ENCODE measurements at places on chromosomes 5 and 9.

DNA sequence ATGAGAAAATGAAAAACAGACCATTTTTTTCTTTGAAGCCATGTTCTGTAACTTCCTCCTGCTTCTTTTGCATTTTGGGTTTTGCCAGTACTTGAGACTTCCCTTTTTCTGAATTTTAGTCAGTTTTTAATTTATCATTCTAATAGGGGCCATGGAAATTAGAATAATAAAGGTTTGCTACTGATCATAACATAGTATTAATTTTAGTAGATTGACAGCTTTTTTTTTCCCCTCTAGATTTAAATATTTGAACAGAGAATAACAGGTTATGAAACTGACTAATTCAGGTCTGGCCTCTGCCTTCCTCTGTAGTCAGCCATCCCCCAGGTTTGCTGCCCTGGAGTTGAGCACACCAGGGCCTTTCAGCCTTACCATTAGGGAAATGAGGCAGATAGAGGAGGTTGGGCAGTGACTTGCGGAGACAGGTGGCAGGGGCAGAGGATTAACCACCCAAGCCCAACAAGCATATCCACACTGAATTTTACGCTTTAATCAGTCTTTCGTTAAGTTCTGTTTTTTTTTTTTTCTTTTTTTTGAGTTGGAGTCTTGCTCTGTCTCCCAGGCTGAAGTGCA, 80.1 kb upstream of the TNFAIP8 start:
- DNase-seq, result no peak

GRCh38 chr5:154285661-154286408, 95.3 kb downstream of the GALNT10 start:
- no peak for DNase-seq

DNA sequence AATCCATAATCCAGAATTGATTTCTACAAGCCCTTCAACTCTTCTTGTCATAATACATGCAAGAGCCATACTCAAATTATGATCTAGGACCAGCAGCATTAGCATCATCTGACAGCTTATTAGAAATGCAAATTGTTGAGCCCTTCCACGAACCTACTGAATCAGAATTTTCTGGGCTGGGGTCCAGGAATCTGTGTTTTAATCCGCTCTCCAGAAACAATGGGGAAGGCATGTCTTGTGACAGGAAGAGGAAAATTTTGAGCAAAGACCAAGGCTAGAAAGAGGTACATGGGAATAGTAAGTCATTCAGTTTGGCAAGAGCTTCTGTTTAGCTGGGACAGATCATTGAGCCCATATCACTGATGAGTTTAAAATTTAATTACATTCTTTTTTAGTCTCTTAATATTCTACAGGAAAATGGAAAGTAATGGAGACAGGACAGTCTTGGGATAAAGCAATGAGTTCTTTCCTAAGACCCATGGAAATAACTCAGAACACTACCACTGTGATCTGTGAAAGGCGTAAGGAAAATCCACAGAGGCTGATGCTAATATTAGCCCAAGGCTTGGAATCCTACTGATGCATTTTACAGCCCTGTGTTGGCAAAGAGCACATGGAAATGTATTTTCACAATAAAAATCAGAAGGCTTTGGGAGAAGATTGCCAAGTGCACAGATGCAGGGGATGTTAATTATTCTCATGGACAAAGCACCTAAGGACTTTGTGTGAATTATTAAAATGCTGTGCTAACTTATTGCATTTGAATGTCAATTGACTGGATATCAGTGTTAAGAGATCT, 73.7 kb upstream of the STK32A start:
- no peak for DNase-seq

GRCh38 chr9:13786131-13786530, 506.6 kb upstream of the MPDZ start:
- no peak for DNase-seq

- no peak for DNase-seq
Measured at GRCh38 chr9:118940473-118940872, 428.8 kb downstream of the BRINP1 start.

DNA sequence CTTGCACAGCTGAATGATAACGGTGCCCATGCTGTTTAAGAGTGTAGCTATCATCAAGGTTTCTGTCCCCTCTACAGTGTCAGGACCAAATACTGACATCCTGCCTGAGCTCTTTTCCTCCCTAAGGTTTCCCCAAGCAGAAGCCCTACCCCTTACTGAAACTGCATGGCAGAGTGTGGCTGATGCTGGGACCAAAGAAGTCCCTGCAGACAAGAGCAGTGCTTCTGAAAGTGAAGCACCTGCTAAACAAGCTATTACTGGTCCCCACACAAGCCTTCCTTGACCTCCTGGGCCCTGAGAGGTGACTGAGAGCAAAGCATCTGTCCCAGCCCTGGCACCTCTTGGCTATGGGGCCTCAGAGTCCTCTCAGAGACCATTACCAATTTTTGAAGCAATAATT, 56.1 kb downstream of the CFAP90 start:
- no peak for DNase-seq

- DNase-seq, result no peak
Measured at GRCh38 chr9:91800473-91801030, 149.5 kb downstream of the ROR2 start.

DNA sequence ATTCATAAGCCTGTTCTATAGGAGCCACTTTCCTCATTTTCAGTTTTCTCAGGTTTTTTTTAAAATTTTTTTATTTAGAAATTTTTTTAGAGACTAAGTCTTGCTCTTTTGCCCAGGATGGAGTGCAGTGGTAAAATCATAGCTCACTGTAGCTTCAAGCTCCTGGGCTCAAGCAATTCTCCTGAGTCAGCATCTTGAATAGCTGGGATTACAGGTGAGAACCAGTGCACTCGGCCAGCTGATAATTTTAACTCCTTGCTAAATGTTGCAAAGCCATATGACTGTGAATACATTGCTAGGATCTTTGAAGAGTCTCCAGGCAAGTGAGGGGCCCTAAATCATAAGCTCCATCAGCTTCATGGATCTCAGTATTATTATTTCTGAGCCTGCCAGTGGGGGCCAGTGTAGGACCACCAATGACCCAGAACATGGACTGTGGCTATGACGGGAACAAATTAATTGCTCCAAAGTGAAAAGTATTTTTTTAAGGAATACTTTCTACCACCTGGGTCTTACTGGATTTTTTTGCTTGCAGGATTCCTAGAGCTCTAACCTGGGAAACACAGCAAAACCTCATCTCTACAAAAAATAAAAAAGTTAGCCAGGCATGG, 5.7 kb upstream of the GAPVD1 start:
- no peak for DNase-seq

- DNase-seq, result no peak
Measured at GRCh38 chr9:87642330-87643106, 83.4 kb upstream of the CTSL start.

DNA sequence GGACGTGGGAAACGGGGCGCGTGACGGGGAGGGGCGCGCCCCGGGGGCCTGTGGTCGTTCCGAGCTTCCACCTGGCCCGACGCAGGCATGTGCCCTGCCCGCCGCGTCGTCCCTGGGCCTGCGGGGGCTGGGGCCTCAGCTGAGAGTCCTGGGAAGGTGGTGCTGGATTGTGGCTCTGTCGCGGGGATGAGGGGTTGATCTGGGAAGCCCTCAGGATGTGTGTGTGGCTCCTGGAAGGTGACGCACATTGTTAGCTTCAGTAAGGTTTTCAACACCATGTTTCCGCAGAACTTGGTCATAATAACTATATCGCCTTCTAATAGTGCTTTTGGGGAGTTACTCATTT, 589.1 kb downstream of the MTRR start:
- no peak for DNase-seq

- no peak for DNase-seq
Measured at GRCh38 chr9:36116593-36116992, 19.9 kb upstream of the GLIPR2 start.

GRCh38 chr9:91546574-91546973, 122.9 kb upstream of the NFIL3 start:
- DNase-seq, result no peak

DNA sequence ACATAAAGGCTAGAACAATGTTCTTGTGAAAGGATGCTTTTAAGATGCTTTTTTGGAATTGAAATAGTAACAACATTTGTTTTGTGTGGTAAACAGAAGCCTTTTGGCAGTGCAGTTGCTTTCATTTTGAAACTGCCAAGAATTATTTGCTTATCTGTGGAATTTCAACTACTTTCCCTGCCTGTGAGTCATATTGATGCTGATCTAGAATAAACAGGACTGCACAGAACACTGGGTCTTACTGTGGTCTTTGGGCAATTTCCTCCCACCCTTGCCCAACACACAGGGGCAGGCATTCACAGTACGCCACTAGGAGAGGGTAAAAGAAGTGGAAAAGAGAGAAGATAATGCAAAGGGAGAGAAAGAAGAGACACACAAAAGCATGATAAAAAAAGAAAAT, 483.7 kb downstream of the ELAVL2 start:
- DNase-seq, result no peak

All from GM12864 (cell line).